Vagina (tissue), 2 donors: ENCODE measurements at places on chromosomes 6 and 20. TPM values are rescaled to one million over a fixed set of nuclear protein-coding genes. Genes with fewer than 3 reads are reported as not detected.

- no peak for DNase-seq
- no peak overlapping the region for H3K4me3 ChIP-seq
- H3K4me1 ChIP-seq: no peaks in the 10 kb centered on the region
- H3K27me3 ChIP-seq: no peaks in the 10 kb centered on the region
Observed at GRCh38 chr6:99492092-99492491, 23.1 kb downstream of the USP45 start.

DNA sequence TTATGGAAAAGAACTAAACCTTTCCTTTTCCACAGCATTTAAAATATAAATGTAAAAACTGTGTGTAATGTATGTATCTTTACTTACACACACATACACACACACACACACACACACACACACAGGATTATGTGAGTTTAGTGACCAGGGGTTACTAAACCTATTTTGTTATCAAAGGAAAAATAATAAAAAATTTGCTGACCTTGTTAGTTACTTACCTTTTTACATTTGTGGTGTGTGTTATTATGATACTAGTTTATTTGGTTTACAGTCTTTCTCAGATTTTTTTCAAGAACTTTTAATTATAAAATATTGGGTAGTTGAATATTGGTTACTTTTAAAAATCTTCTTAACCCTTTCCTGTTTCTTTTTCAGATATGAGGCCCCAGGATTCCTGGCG lies 15.7 kb downstream of the NKX2-4 start:
- no peak overlapping the region for H3K4me3 ChIP-seq
- H3K27ac ChIP-seq: no peak overlapping the region
- H3K4me1 ChIP-seq: no peaks in the 10 kb centered on the region
- H3K27me3 ChIP-seq: no peaks in the 10 kb centered on the region

GRCh38 chr20:41306061-41306727 lies 11.3 kb downstream of the ZHX3 start:
- H3K27ac ChIP-seq: no peak overlapping the region
- H3K4me3 ChIP-seq: no peak overlapping the region
- H3K36me3 ChIP-seq: no peaks in the 10 kb centered on the region
- H3K27me3 ChIP-seq: no peaks in the 10 kb centered on the region

DNA sequence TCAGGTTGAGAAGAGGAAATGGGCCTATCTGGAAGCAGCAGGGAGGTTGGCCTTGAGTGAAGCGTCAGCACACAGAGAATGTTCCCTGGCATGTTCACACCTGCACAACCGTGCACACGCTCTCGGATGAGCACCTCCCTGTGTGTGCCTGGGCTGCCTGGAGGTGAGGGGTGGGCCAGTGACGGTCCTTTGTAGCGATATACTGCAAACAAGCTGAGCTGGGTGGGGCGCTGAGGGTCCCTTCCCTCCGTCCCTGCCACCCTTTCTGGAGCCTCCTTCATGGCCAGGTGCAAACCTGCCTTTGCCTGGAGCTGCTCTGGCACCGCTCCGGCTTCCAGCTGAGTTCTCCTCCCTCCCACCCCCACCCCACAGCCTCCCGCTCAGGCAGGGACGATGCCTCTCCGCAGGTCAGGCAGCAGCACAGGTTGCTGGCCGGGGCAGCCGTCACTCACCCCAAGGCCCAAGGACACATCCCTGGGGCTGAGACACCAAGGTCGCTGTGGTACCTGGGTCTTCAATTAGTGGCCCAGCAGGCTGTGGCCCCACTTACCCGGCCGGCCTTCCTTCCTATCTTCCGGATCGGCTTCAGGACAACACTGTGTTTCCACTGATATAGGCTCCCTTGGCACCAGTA lies 111.6 kb downstream of the ERMARD start:
- H3K4me1 ChIP-seq: peaks cover 14% of the 10 kb centered on the region
- DNase-seq: peak; percentile 77
- H3K27me3 ChIP-seq: no peaks in the 10 kb centered on the region
- no peak overlapping the region for H3K27ac ChIP-seq
- H3K4me3 ChIP-seq: no peak overlapping the region

DNA sequence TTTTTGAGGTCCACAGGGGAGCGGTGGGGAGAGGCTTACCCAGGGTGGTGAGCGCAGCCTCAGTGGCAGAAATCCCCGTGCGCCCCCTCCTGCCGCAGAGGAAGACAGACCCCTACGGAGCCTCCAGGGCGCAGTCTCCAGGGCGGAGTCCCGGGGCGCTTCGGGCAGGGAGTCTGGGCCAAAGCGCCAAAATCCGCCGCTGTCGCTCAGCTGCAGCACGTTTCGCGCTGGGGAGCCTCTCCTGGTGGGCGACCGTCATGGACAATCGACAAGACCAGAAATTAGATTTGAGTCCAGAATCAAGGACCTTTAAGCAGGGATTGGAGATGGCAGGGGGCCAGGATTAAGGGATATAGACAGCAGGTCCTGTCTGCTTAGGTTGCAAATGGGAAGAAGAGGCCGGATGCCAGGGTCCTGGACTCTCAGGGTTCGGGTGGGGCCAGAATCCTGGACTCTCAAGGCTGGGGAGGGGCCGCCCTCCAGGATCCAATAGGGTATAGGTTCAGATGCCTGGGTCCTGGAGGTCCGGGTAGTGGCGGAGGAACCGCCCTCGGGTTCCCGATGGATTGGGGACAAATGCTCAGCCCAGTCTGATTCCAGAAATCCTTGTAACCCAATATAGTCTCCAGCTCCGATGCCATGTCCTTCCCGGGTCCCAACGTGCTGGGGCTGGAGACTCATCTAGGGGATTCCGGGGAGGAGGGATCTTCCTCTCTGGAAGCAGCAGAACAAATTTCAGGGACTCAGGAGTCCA lies 7.9 kb upstream of the HLA-E start:
- no peak overlapping the region for H3K4me3 ChIP-seq
- peaks cover 10% of the 10 kb centered on the region for H3K27me3 ChIP-seq
- H3K36me3 ChIP-seq: no peaks in the 10 kb centered on the region
- H3K4me1 ChIP-seq: peaks cover 20% of the 10 kb centered on the region

Gene TAAR5
- not detected for total RNA-seq

Gene SLC13A3
- 1.2 TPM for total RNA-seq

Gene FGD2
- 20.4 TPM for total RNA-seq
